ENCODE measurements at places on chromosomes 6 and 20. TPM values are rescaled to one million over a fixed set of nuclear protein-coding genes. Genes with fewer than 3 reads are reported as not detected.

The EFCAB8 gene
- total RNA-seq = 0.25 TPM

The TBC1D32 gene
- total RNA-seq = 6.3 TPM

The TMC2 gene
- not detected for total RNA-seq

The MUC22 gene
- total RNA-seq = not detected
